Stimulated activated CD4-positive, alpha-beta T cell treated with anti-CD3 and anti-CD28 coated beads, Interleukin-12 subunit alpha, Interleukin-12 subunit beta, amount 100 ng/mL, for 24 hours (primary cell): ENCODE measurements at places on chromosomes 5 and 9.

DNA sequence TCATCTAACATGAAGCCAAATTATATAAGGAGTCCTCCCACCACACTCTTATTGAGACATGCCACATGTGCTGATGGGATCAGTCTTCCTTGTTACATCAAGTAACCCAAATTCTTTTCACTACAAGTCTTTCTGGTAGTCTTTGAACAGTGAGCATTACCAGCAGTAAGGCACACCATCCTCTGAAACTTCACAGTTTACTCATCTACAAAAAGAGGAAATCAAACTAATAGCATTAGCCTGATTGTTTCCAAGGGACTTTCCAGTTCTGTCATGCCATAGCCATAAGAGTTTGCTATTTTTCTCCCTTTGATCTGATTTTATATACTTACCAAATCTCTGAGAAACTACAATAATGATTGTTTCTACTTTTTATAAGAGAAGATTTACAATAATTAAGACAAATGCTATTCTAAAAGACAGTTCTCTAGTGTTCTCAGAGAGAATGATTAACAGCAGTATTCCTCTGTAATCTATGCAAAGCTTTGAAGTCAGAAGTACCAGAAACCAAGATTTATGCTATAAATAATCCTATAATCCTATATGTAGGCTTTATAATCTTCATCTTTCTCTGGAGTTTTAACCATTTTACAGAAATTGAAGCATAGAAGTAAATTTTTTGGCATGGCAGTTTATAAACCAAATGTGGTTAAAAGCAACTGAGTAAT, 166.2 kb upstream of the ACO1 start:
- DNase-seq = no peak

GRCh38 chr5:88094403-88094802, 174.2 kb downstream of the TMEM161B start:
- no peak for DNase-seq

DNA sequence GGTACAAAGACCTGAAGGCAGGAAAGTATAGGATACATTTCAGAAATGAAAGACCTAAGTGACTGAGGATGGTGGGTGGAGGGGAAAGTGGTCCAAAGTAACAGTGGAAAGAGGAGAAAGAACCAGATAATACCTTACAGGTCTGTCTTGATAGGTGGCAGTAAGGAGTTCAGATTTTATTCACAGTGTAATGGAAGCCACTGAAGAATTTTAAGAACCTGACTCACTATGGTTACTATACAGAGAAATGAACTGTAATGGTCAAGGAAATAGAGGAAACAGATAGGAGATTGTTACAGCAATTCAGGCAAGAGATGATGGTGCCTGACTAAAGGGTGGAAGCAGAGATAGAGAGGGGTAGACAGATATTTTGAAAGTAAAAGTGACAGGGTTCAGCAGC, 46.5 kb downstream of the EPB41L4A start:
- no peak for DNase-seq

DNA sequence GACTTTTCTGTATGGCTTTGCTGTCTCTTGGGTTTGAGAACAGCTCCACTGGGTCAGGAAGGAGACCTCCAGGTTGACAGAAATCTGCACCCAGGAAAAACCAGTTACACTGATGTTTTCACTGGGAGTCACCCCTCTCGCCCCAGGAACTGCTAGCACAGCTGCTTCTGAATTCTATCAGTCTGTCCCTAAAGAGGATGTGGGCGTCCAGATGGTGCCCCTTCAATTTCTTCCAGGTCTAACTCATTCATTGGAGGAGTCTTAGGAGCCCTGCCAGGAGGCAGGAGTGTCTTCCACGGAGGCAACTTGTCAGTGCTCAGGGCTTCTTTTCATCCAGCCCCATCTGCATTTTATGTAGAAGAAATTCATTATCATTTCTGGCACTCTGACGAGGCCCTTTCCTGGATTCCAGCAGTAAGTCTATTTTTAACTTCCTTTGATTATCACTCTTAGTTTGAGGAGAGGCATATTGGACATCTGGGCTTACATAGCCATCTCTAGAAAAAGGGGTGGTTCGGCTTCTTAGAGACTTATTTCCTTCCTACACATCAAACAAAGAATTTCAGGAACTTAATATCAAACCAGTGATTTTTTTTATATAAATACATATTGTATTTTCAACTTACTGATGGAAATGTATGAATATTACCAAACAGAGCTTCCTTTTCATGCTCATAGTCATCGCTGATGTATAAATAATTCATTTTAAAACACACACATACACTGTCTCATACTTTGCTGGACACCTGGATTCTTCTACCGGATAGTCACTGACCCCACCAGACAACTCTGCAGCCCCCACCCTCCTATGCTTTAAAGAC, 148.8 kb downstream of the IRX2 start:
- no peak for DNase-seq

- no peak for DNase-seq
Measured at GRCh38 chr5:159017786-159018185, 81.9 kb downstream of the EBF1 start.
